ENCODE measurements at places on chromosomes 1 and 21. TPM values are rescaled to one million over a fixed set of nuclear protein-coding genes. Genes with fewer than 3 reads are reported as not detected.

DNA sequence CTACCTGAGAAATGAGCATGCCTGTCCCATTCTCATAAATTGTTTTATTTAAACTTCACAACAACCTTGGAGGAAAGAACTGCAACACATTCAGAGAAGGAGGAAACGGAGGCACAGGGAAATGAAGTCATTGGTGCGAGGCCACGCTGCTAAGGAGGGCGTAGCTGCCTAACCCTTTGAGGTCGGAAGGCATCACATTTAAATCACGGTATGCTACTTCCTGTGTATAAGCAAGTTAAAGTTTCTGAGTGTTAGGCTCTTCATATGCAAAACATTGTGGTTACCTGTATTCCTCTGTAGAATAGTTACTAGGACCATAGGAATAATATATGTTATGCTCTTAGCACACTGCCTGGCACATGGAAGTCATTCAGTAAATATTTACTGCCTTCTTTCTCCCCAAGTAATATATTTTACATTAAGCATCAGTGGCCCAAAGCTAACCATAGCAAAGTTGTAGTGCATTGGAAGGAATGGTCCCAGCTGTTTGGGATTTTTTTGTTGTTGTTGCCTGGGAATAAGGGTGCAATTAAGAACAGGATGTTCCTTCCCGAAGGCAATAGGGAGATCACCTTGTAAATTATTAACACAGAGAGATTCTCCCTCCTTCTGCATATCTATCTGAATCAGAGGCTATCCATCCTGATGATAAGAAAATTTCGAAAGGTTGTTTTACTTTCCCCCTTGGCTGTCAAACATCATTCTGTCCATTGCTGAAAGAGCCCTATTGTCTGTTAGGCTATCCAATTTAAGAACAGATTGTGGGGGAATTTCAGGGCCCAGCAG lies 192.2 kb upstream of the C8B start:
- peaks cover 10% of the 10 kb centered on the region for H3K4me1 ChIP-seq
- H3K27ac ChIP-seq = no peak overlapping the region
- DNase-seq = no peak
- no peak overlapping the region for H3K4me3 ChIP-seq

GRCh38 chr1:36855699-36856494 lies 178.4 kb downstream of the GRIK3 start:
- DNase-seq = no peak
- H3K4me1 ChIP-seq = no peaks in the 10 kb centered on the region
- no peak overlapping the region for H3K27ac ChIP-seq
- H3K4me3 ChIP-seq = no peak overlapping the region

GRCh38 chr1:244256086-244256676 lies 195.5 kb downstream of the ADSS2 start:
- H3K27ac ChIP-seq = peak overlapping the region; percentile 89
- H3K36me3 ChIP-seq = peaks cover 2% of the 10 kb centered on the region
- H3K4me3 ChIP-seq = peak overlapping the region; percentile 11
- no peak for DNase-seq
- H3K4me1 ChIP-seq = peaks cover 11% of the 10 kb centered on the region

DNA sequence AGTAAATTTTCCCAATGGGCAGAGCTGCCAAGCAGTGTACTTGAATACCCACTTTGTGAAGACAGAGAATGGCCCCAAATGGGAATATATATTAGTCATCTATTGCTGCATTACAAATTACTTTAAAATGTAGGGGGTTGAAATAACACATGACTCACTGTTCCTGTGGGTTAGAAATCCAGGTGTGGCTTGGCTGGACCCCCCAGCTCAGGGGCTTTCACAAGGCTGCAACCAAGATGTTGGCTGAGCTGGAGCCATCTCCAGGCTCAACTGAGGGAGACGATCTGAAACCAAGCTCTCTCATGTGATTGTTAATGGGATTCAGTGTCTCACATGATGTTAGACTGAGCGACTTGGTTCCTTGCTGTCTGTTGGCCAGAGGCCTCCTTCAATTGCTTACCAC lies 33.4 kb upstream of the ARHGAP29 start:
- no peak for DNase-seq
- no peaks in the 10 kb centered on the region for H3K36me3 ChIP-seq
- no peak overlapping the region for H3K4me3 ChIP-seq
- no peaks in the 10 kb centered on the region for H3K27me3 ChIP-seq
- no peak overlapping the region for H3K27ac ChIP-seq

DNA sequence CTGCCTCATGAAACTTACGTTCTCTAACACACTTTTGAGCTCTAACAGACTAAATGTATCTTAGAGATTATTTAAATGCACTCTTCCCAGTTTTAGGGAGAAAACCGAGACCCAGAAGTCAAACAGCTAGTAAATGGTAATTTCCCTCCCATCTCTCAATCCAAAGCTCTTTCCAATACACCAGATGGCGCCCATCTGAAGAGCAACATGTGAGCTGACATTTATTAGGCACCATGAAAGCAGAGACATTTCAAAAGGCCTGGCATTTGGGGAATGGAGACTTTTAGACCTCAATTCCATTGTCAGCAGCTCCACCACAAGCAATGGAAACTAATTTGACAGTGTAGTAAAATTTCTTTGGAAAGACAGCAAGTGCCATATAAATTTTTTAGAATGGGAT lies 191.4 kb downstream of the DAB1 start:
- no peak overlapping the region for H3K27ac ChIP-seq
- DNase-seq = no peak
- no peak overlapping the region for H3K4me3 ChIP-seq
- peaks cover 6% of the 10 kb centered on the region for H3K27me3 ChIP-seq

Gene FAM72D
- total RNA-seq = 1.1 TPM

Gene PTPRC
- not detected for total RNA-seq

DNA sequence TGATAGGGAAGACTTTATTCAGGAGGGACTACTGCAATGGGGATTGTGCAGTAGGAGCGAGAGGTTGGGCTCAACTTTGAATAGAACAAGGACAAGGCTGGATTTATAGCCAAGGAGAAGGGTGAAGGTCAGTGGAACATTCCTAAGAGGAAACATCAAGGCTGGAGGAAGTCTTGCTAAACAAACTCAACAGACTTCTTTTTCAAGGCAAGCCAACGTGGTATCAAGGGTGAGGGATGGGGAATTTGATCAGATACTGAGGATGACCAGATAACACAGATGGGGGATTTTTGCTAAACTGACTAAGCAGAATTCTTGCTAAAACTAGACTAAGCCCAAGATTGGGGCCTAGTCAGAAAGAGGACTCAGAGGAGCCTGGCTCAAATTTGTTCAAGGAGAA lies 107.3 kb downstream of the DUSP10 start:
- H3K4me1 ChIP-seq = peaks cover 5% of the 10 kb centered on the region
- H3K4me3 ChIP-seq = no peak overlapping the region
- no peak overlapping the region for H3K27ac ChIP-seq

- no peaks in the 10 kb centered on the region for H3K4me1 ChIP-seq
- H3K36me3 ChIP-seq = no peaks in the 10 kb centered on the region
- peaks cover 52% of the 10 kb centered on the region for H3K27me3 ChIP-seq
- H3K27ac ChIP-seq = no peak overlapping the region
- no peak for DNase-seq
- no peak overlapping the region for H3K4me3 ChIP-seq
These were observed 107.5 kb downstream of the PAX7 start for GRCh38 chr1:18738126-18738525.

GRCh38 chr1:101995984-101996745 lies 561 bp downstream of the OLFM3 start:
- H3K36me3 ChIP-seq = no peaks in the 10 kb centered on the region
- H3K4me1 ChIP-seq = peaks cover 26% of the 10 kb centered on the region
- no peak overlapping the region for H3K27ac ChIP-seq

DNA sequence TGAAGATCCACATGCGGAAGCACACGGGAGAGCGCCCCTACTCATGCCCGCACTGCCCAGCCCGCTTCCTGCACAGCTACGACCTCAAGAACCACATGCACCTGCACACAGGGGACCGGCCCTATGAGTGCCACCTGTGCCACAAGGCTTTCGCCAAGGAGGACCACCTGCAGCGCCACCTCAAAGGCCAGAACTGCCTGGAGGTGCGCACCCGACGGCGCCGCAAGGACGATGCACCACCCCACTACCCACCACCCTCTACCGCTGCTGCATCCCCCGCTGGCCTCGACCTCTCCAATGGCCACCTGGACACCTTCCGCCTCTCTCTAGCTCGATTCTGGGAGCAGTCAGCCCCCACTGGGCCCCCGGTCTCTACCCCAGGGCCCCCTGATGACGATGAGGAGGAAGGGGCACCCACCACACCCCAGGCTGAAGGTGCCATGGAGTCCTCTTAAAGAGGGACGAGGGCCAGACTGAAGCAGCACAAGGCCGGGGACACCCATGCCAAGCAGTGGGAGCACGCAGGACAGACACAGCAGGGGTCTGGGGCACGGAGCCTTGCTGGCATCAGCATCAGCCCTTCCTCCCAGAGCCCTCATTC lies 13.7 kb downstream of the ZBTB7B start:
- peak overlapping the region; percentile 42 for H3K4me3 ChIP-seq
- peaks cover 9% of the 10 kb centered on the region for H3K4me1 ChIP-seq
- no peak for DNase-seq
- H3K27me3 ChIP-seq = no peaks in the 10 kb centered on the region
- H3K36me3 ChIP-seq = no peaks in the 10 kb centered on the region
- H3K27ac ChIP-seq = no peak overlapping the region

DNA sequence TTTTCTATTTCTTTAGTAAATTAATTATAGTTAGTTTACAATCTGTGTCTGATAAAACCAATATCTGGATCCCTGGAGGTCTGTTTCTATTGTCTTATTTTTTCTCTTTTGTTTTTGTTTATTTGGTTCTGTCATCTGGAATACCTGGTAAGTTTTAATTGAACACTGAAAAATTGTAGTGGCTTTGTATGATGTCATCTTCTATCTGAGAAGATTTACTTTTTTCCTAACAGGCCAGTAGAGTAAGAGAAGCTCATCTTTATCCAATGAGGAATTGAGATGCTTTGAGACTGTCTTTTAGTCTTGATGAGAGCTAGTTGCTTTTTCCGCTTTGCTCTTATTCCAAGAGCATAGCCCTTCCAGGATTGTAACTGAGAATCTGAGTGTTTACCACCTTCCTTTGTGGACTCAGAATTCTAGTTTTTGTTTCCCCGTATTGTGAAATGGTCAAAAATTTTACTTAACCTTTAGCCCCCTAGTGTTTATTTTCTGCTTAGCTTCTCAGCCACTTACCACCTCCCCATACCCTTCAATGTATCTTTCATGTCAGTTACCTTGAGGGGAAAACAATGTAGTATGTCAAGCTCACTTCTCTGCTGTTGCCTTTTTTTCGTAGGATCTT lies 25.0 kb downstream of the PTGFRN start:
- no peaks in the 10 kb centered on the region for H3K27me3 ChIP-seq
- H3K27ac ChIP-seq = no peak overlapping the region
- peaks cover 1% of the 10 kb centered on the region for H3K4me1 ChIP-seq
- peaks cover 14% of the 10 kb centered on the region for H3K36me3 ChIP-seq

Gene NPPB
- total RNA-seq = 2.5 TPM

DNA sequence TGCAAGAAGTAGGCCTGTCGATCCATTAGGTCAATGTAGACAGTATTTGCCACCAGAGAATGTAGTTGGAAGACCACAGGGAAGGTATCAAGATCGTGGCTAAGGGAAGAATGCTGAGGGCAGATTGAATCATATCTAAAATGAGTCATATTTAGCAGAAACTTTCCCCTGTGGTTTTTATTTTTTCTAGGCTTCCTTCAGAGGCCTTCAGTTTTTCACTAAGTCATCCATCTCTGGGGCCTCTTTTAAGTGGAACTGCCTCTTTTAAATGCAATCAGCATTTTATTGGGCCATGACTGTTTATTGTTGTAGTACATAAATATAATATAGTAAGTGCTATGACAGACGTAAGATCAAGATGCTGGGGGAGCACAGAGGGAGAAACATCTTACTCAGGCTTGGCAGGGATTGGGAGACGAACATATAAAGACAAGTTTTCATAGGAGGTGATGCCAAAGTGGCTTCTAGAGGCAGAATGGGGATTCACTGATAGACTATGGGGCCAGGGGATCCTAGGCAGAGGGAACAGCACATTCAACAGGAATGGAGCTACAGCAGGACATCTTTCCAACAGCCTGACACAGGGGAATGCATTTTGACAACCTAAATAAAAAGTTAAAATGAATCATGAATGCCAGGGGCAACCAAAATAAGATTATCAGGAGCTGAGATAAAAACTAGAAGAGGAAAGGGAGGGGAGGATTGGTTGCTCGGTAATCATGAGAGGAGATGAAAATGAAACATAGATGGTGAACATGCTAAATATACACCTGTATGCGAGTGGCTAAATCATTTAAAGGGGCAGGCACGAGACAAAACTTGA lies 20.1 kb downstream of the UBE2U start:
- no peak for DNase-seq
- peak overlapping the region; percentile 43 for H3K27ac ChIP-seq
- H3K27me3 ChIP-seq = no peaks in the 10 kb centered on the region
- no peak overlapping the region for H3K4me3 ChIP-seq

Gene IGSF3
- 59.2 TPM for total RNA-seq

DNA sequence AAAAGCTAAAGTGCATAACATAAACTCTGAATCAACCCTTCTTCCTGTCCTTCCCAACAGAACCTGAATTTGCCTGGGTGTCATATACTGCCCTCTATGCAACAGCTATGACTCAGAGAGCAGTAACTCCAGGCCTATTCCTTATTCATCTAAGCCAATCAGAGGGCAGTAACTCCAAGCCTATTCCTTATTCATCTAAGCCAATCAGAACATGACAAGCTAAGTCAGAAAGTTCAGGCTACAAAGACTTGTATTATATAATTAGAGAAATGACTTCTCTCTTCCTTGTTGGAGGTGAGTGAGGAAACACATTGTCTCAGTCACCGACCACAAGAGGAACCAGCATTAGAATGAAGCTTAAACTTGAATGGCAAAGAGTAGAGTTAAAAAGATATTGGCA lies 26.2 kb upstream of the TADA1 start:
- H3K36me3 ChIP-seq = no peaks in the 10 kb centered on the region
- no peak overlapping the region for H3K27ac ChIP-seq
- H3K27me3 ChIP-seq = no peaks in the 10 kb centered on the region
- DNase-seq = no peak

GRCh38 chr1:3319874-3320245 lies 134.6 kb upstream of the ARHGEF16 start:
- H3K36me3 ChIP-seq = no peaks in the 10 kb centered on the region
- H3K4me1 ChIP-seq = peaks cover 23% of the 10 kb centered on the region
- peaks cover 30% of the 10 kb centered on the region for H3K27me3 ChIP-seq
- no peak overlapping the region for H3K27ac ChIP-seq
- no peak overlapping the region for H3K4me3 ChIP-seq

DNA sequence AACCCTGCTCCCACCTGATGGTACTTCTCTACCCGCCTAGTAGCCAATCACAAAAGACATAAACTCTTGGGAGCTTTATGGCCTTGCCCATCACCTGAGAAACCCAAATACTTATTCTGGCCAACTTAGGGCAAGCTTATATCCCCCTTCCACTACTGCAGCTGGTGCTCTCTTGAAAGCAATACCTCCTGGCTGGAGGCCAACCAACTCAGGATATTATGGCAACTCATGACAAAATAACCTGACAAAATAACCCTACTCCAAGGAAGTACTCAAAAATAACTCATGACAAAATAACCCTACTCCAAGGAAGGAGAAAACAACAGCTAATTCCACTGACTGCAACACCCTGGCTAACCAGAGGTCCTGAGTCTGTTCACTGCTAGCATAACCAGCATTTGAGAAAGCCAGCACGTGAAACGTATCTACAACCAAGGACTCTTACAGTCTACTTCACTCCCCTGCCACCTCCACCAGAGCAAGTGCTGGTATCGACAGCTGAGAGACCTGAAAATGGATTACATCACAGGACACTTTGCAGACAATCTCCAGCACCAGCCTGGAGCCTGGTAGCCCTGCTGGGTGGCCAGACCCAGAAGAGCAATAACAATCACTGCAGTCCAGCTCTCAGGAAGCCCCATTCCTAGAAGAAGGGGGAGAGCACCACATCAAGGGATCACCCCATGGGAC lies 179.9 kb downstream of the COL24A1 start:
- no peaks in the 10 kb centered on the region for H3K36me3 ChIP-seq
- H3K4me1 ChIP-seq = no peaks in the 10 kb centered on the region
- no peak overlapping the region for H3K27ac ChIP-seq
- no peak for DNase-seq

Data from mesothelial cell of epicardium (in vitro differentiated cells).